ENCODE measurements at places on chromosomes 7 and 10.

- DNase-seq = no peak
Measured at GRCh38 chr10:11037991-11038390, 20.3 kb downstream of the CELF2 start.

DNA sequence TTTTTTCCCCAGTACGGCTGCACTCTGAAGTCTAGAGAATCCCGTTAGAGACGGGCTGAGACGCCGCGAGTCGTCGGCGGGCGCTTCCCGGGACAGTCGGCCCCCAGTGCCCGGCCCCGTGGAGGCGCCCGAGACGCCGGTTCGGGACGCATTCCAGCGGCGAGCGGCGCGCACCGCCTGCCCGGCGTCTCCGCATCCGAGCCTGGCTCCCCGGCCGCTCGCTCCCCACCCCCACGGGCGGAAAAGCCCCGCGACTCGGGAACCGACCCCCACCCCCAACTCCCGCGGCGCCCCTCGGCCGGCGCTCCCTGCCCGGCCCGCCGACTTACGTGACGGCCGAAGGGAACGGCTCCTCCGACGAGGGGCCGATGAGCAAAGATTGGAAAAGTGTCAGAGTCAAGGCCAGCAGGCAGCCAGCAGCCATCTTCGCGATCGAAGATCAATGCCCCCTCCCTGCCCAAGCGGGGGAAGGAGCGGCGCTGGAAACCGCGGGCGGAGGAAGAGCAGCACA is 486 bp downstream of the CACNA2D1 start:
- peak; percentile 73 for DNase-seq

DNA sequence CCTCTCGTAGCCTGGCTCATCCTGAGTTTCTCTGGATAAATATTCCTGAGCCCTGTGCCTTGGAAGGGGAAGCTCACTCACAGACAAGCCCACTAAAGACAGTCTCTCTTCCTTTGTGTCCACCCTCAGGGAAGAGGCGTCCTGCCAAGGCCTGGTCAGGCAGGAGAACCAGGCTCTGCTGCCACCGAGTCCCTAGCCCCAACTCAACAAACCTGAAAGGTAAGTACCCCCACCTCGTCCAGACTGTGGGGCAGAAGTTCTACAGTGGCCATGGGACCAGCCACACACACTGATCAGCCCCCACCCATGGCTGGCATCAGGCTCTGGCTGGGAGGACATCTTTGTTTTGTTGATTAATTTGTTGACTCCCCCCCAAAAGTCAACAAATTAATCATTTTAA is 2.8 kb downstream of the GPR15LG start:
- DNase-seq = no peak

GRCh38 chr10:79367426-79368189 is 20.3 kb downstream of the PPIF start:
- DNase-seq = no peak

GRCh38 chr10:132407846-132408278 is 10.9 kb downstream of the PWWP2B start:
- no peak for DNase-seq

DNA sequence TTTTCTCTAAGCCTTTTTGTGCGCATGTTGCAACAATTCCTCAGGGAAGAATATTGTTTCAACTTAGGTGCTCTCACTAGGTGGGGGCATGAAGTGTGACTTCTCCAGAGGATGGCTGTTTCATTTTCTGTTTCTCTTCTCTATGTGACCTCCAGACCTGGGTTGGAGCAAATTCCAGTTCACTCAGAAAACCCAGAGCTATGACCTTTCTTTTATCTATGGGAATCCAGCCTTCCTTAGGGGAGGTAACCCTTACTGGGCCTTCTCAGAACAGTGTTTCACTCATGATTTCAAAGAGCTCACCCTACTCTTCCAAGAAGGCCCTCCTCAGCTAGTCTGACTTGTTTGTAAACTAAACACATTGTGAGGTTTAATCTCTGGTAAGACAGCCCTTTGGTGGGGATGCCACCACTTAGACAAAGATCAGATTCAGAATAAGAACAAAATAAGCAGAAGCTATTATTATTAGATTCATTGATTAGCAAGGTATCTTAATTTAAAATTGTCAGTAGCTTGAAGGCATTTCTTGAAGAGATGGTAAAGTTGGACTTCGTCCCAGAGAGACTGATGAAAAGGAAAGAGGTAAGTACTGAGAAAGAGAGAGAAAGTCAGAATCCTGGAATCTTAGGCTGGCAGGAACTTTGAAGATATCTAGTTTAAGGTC is 16.6 kb upstream of the TAS2R60 start:
- DNase-seq = no peak

GRCh38 chr7:139033346-139034114 is 2.3 kb downstream of the ZC3HAV1L start:
- no peak for DNase-seq

- no peak for DNase-seq
Measured at GRCh38 chr10:110225441-110225755, 18.0 kb downstream of the MXI1 start.

DNA sequence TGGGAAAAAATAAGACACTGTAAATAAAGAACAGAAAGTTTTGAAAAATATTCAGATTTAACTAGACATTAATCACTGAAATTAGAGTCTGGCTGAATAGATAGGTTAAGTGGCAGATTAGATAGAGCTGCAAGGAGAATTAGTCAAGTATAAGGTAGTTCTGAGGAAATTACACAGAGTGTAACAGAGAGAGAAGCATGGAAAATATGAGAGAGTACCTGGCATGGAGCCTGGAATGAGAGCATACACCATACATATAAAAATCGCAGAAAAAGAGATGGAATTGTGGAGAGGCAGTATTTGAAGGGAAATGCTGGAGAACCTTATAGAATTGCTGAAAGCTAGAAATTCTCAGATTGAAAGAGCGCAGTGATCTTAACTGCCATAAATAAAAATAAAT is 46.9 kb downstream of the ZNRF2 start:
- DNase-seq = no peak

DNA sequence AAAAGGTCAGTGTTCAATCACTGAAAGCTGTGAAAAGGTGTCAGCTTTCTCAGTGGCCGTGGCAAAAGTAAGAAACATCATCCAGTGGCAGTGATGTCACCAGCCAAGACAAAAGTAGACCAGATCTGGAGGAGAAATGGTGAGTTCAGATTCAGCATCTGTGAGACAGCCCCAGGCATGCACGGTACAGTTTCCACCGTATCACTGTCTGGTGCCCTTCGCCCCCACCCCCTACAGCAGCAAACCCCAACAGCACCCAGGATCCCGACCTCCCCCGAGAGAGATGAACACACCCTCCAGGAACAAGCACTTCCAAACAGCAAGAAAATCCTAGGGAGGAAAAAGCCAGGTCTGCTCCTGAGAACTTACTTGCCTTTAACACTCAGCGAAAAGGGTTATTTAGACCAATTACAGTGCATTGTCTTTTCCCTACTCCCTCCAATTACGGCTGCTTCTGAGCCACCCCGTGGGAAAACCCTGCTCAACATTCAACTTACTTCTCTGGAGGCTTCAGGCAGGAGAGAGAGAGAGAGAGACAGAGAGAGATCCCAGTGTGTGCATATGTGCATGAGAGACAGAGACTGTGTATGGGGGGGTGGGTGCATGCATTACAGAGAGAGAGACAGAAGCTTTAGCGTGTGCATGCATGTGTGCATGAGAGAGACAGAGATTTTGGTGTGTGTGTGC is 189.6 kb downstream of the GRID1 start:
- no peak for DNase-seq

DNA sequence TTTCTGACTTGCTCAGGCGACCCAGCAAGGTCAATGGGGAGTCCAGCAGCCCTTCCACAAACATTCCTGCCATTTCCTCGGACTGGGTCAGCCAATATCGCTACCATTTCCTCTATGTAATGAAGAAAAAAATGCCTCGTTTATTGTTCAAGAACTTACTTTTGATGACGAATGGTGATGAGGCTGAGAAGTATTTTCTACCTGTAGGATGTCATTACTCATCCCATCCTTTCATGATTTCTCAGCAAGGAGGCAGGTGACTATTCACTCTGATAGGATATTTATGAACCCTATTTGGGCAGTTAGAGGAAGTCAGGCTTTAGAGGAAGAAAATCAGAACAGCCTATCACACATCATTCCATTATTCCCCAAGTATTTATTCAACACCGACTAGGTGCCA is 178.6 kb downstream of the FANK1 start:
- no peak for DNase-seq

DNA sequence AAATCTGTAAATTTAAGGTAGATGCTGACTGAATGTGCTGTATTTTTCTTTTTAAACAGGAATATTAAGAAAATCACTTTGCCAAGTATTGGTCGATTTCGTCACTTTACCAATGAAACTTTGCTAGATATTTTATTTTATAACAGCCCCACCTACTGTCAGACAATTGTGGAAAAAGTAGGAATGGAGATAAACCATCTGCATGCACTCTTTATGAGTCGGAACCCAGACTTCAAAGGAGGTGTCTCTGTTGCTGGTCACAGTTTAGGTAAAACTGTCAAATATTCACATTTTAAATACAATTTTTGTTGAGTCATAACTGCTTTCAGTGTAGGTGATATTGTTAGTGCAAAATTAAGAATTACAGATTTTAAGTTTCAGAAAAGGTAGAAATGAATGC is 25.2 kb downstream of the SEC23IP start:
- DNase-seq = no peak

DNA sequence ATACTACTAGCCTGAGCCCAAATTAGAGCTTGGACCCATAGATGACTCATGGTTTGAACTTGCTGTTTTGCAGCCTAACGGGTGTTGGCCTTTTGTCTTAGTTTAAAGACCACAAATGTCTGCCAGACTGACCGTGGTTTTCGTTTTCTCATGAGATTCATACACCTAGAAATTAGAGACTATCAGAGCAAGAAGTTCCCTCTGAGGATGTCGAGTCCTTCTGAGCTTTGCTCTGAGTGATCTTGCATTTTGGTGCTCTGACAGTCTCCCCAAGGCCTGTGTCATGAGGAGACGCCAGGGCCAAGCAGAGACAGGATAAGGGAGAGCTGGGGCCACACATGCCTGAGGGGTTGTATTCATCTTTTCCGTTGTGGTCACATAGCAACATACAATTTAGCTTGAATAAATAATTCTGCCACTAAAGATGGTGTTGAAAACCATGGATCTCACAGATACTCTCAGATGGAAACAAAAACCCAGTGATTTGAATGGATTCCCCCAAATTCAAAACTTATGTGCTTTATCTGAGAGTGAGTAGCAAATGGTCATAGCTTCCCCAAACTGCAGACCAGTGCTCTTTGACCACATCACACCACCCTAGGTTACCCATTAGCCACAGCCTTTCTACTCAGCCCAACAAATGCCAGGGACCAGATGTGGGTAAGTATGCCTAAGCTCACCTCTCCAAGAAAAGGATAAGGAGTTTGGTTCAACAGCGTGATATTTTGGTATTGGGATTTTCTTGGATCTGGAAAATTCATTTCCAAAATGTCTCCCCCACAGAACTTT is 762.0 kb upstream of the IGFBP3 start:
- no peak for DNase-seq

DNA sequence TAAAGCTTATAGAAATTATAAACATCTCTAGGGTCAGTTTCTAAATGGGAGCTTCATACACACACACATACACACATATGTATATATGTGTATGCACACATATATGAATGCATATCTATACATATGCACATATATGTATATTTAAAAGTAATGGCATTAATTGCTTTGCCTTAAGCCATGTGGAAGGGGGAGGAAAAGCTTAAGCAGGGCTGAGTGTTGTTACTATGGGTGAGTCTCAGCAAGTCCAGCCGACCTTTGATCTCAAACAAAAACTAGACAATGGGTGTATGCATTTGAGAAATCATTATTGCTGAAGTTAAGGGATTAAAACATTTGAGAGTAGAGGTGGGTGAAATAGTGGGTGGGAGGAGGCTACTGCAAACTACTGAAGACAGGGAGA is 546.7 kb downstream of the MAGI2 start:
- DNase-seq = no peak

- DNase-seq = no peak
Measured at GRCh38 chr7:20721086-20721810, 65.4 kb downstream of the SP8 start.

DNA sequence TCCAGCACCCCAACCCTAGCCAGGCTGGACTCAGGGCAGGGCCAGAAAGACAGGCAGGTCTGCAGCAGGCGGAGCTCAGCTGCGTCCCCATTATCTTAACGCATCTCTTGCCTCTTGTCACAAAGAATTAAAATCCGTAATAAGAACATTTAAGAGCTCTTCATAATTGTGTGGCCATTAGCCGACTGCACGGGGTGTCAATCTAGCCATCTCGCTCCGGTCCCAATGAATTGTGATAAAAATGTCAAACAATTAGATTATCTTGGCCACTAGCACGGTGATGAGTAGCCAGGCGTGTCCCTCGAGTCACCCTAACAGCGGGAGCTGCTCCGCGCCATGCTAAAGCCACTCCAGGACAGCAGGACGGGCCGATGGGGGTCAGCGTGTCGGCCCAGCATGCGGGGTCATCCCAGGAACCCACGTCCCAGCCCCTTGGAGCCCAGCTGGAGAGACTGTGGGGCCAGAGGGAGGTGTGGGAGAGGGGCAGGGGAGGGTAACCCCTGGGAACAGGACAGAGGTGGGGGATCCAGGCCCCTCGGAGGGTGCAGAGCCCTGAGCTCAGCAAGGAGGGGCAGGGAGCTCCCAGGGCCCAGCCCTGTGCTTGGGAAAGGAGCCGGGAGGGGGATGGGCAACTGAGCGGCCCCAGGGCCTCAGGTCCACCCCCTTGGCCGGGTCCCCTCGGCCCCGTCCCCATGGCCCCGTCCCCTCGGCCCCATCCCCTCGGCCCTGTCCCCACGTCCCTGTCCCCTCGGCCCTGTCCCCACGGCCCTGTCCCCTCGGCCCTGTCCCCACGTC is 17.7 kb upstream of the NKX6-2 start:
- no peak for DNase-seq

GRCh38 chr7:117323851-117324711 is 1.2 kb upstream of the WNT2 start:
- peak; percentile 78 for DNase-seq

- no peak for DNase-seq
Measured at GRCh38 chr10:31936933-31937332, 8.3 kb upstream of the ARHGAP12 start.

DNA sequence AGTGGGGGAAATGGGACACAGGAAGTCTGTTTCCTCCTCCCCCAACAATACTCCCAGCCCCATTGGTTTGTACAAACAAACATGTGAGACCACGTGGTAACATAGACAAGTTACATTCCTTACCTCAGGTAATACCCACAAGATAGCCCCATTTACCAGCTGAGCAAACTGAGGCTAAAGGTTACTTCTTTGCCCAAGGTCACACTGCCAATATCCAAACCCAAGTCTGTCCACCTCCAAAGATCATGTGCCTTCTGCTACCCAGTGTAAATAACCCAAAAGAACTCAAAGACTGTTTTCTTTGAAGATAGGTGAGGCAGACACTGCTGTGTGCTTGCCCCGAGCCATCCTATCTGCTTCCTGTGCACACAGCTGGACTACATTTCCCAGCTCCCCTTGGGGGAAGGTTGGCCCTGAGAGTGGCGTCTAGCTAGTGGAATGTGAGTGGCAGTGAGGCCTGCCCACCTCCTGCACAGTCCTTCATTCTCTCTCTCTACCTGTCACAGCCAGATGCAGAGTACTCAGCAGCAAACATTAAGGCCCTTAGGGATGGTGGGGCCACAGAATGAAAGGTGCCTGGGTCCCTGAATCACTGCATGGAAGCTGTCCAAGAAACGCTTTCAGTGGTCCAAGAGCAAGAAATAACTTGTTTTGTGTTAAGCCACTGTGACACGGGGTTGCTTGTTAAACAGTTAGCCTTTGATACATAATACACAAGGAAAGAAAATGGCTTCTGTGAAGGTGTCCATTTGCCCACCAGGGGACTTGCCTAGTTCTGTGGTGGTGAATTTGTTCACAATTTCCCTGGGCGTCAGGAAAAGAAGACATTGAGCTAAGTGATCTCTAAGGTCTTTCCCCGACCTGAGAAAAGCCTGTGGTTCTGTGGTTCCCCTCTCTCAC is 257.7 kb upstream of the NFE2L3 start:
- no peak for DNase-seq
